ENCODE measurements at places on chromosomes 13 and 19.

GRCh38 chr19:24073807-24074206 lies 13.2 kb upstream of the ZNF254 start:
- DNase-seq, result no peak

DNA sequence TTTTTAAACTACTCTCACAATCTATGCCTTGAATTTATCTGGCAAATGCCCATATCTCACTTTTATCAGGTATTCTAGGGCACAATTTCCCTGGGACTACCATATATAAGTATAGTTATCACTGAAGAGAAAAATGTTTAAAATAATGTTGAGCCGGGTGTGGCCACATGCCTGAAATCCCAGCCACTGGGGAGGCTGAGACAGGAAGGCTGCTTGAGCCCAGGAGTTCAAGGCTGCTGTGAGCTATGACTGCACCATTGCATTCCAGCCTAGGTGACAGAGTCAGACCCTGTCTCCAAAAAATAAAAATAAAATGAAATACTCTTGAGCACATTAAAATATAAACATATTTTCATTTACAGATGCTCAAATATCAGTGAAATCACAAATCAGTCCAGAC lies 4.1 kb downstream of the KATNAL1 start:
- DNase-seq, result no peak

- DNase-seq, result no peak
Measured at GRCh38 chr13:89786531-89786930, 1561.0 kb upstream of the MIR17HG start.

- no peak for DNase-seq
Measured at GRCh38 chr13:90640976-90641375, 706.5 kb upstream of the MIR17HG start.

- no peak for DNase-seq
Measured at GRCh38 chr13:45678282-45678681, 23.8 kb upstream of the CBY2 start.

GRCh38 chr13:77213644-77214043 lies 113.2 kb downstream of the MYCBP2 start:
- DNase-seq, result no peak

DNA sequence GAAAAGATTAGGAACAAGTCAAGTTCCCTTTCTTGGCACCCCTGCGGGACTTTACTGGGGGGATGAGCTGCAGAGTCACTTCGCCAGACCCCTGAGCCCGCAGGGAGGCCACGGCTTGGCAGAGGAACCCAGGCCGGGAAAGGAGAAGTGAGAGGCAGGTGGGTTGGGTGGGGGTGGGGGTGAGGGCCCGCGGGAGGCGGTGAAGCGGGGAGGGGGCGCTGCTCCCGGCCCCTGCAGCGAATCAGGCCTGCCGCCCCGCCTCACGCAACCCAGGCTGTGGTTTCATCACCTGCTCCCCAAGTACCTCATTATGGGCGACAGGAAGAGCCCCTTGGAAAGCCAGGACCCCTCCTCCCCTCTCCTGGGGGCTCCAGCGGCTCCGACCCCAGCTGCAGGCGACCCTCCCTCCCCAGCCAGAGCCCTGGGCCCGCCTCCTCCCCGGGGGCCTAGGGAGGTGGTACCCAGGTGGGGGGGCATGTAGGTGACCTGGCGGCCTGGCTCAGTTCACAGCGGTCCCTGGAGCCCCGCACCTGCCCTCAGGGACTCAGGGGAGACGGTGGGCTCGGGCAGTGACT lies 9.5 kb downstream of the MEF2B start:
- DNase-seq, result no peak

GRCh38 chr13:87607266-87607665 lies 63.9 kb upstream of the SLITRK5 start:
- no peak for DNase-seq

DNA sequence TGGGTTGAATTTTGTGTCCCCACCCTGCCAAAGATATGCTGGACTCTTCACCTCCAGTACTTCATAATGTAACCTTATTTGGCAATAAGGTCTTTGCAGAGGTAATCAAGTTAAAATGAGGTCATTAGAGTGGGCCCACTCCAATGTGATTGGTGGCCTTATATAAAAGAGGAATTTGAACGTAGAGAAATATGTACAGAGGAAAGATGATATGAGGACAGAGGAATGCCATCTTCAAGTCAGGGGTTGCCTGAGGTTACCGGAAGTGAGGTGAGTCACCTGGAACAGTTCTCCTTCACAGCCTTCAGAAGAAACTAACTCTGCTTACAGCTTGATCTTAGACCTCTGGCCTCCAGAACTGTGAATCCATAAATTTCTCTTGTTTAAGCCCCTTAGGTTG lies 69.9 kb downstream of the GPC5 start:
- no peak for DNase-seq

GRCh38 chr13:43095771-43096719 lies 72.7 kb downstream of the DNAJC15 start:
- no peak for DNase-seq

GRCh38 chr19:47120470-47121067 lies 7.0 kb upstream of the ZC3H4 start:
- no peak for DNase-seq

DNA sequence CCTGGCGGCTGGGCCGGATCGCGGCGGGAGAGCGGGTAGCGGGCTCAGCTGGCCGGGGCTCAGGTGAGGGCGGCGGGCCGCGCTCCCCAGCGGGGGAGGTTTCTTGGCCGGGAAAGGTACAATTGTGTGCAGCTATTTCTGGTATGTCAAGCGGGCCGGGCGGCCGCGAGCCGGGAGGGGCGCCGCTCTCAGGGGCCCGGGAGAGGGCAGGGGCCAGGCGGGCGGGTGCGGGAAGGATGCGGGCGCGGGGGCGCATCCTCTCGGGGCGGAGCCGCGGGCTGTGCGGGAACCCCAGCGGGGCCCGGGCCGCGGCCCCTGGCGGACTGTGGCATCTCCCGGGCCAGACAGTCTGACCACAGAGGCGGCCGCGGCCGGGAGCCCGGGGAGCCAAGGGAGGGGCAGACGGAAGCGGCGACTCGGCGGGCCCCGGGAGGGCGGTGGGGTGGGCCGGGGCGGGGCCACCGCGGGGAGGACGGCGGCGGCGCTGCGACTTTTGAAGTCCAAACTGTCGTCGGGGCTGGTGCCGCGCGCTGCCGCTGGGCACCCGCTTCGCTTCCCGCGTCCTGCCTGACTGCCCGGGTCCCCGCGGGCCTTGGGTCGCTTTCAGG lies at the start of gene LMO7:
LMO7 (plus strand) TSS at position 503 of the 608 bp plus-strand sequence. CDS start 328 bp downstream, outside the sequence.
- DNase-seq, result peak; percentile 33

DNA sequence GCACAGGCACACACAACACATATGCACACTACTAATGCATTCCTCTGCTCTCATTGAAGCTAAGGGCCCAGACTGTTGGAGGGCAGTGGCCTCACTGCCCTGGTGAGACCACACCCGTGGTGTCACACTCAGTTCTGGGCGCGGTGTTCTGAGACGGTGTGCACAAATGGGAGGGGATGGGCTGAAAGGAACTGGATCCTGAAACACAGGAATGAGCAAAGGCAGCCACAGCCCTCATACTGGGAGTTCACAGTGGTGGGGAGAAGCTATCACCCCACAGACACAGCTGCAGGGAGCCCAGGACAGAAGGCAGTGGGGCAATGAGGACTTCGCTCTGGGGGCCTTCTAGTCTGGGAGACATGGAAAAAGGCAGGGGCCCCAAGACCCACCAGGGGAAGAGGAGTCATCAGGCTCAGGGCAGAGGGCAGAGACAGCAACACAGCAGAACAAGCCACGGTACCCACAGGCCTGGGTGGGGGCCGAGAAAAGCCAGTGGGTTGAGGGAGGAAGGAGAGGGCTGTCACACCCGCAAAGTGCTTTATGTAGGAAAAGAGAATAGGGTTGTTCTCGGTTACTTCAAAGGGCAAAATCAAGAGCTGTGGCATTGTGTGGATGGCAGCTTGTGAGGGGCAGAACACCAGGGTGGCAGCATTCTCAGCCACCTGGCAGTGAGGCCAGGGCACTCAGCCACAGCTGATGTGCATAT lies 75.4 kb upstream of the GPR183 start:
- no peak for DNase-seq

- no peak for DNase-seq
Measured at GRCh38 chr13:113420833-113421600, 32.3 kb downstream of the ADPRHL1 start.

DNA sequence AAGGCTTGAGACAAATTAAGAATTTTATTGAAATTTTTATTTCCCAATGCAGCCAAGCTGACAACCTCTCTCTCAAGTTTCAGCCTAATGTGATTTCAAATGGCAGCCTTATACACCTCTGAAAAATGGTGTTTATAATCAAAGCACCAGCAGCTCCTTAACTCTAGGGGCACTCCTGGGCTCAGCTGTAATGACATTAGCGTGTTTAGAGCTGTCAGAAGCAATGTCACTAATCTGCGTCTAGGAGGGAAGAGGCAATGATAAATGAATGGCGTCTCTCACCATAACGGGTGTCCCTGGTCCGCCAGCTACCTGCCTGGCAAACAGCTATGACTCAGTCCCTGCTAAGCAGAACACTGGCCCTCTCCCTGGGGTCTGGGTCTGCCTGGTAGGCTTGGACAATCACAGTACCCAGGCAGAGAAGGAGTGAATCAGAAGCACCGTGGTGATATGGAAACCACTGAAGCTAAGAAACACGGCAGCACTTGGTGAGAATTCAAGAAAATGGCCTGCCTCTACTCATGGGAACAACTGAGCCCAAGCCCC lies 131.8 kb upstream of the VSTM2B start:
- no peak for DNase-seq

GRCh38 chr13:82847595-82847994 lies 1034.7 kb downstream of the SLITRK1 start:
- DNase-seq, result no peak

GRCh38 chr13:30346153-30346788 lies 38.9 kb upstream of the KATNAL1 start:
- DNase-seq, result peak; percentile 24

DNA sequence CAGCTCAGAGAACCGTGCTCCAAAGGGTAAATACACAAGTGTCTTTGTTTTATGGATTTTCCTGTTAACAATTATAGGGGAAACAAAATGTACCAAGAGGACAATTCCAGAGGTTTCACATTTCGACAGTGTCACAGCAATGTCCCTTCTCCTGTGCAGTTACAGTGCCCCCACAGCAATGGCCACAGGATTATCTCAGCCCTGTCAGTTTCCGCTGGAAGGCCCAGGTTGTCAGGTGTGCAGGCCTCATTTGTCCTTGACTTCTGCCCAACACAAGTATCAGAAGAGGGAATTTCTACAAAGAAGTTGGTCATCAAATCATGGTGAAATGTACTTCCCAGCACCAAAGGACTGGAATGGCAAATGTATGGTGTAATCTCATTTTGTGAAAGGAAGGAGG lies 11.2 kb upstream of the N4BP2L2 start:
- no peak for DNase-seq

GRCh38 chr19:21335721-21336120 lies 6.5 kb upstream of the ZNF708 start:
- no peak for DNase-seq

GRCh38 chr19:37333457-37333856 lies 37.4 kb upstream of the ZNF527 start:
- DNase-seq, result no peak

GRCh38 chr13:48876289-48876688 lies 99.4 kb upstream of the FNDC3A start:
- DNase-seq, result no peak

DNA sequence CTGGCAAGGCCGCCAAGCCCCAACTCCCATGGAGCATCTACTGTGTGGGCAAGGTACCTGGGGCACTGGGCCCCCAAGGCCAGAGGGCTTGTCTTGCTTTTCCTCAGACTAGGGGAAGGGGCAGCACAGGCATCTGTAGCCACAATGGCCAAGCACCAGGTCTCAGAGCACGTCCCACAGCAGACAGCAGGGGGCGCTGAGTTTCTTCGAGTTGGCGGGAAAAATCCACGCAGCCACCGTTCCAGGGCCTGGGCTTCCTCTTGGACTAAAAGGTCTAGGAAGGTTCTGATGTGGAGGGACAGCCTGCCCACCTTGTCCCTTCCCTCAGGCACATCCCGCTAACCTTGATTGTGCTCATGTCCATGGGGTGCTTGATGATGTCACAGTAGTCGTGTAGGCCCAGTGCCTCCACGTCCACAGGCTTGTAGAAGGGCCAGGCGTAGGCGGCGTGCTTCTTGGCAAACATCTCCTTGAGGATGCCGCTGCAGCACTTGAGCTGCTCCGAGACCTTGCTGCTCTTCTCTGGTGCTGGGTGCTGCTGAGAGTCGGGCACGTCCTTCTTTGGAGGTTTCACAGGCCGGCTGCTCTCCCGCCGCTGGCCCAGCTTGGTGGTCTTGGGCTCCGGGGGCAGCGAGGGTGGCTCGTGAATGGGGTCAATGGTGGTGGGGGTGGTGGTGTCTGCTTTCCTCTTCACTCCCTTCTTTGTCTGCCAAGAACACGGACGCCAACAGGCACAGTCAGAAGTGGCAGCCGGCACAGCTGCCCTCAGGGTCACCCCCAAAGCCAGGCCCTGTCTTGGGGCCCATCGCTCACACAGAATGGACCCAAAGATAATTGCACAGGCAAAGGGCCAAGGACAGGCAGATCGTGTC lies 32.0 kb upstream of the EPHX3 start:
- peak; percentile 24 for DNase-seq

DNA sequence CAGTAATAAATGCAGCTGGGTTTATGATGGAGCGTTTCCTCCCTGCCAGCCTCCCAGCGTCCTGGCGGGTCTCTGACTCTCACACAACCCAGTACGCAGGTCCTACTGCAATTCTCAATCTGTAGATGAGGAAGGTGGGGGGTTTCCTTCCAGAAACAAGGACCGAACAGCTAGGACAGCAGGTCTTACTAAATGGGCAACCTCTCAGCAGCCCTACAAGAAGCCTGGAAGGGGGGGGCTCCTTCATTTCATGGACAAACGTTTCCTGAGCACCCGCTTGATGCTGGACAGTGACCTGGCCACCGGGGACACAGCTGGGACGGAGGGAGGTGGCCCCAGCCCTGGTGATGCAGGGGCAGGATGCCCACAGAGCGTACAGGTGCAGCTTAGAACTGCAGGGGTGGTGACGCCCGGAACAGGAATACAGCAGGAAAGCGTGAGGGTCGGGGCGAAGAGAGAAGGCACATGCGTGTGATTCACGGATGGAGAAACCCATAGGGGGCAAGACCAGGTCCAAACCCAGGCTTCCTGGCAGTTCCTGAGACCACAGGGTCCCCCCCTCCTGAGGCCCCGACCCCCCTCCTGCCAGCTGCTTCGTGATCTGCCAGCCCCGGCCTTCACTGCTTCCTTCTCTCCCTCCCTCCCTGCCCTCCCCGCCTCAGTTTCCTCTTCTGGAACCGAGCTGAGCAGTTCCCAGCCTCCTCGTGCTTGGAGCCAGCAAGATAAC lies 732 bp upstream of the C2CD4C start:
- DNase-seq, result no peak

GRCh38 chr19:51186323-51186722 lies 38.6 kb upstream of the CD33 start:
- no peak for DNase-seq

GRCh38 chr19:53696951-53697350 lies 65.2 kb downstream of the DPRX start:
- no peak for DNase-seq
